ENCODE measurements at places on chromosomes 6 and 20.

DNA sequence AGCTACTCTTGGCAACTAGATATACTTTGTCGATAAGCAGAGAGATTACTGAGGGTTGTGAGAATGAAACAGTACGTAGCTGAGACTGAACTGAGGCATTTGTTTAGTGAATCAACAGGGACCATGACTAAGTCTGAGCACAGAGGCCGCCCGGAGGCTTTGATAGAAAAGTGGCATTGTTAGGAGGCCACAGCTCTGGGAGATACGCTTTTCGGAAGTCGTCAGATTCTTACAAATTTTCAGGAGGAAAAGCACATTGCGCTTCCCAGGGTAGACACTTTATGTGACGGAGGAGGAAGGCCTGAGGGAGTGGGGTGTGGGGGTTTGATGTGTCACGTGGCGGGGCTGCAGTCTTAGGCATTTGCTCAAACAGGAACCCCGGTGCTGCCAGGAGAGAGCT, 69.4 kb downstream of the PSMG4 start:
- no peak for DNase-seq

- DNase-seq: no peak
These were observed 44.5 kb downstream of the SLC52A3 start for GRCh38 chr20:723756-724155.

GRCh38 chr6:166848979-166849748, 107.2 kb downstream of the RNASET2 start:
- no peak for DNase-seq

DNA sequence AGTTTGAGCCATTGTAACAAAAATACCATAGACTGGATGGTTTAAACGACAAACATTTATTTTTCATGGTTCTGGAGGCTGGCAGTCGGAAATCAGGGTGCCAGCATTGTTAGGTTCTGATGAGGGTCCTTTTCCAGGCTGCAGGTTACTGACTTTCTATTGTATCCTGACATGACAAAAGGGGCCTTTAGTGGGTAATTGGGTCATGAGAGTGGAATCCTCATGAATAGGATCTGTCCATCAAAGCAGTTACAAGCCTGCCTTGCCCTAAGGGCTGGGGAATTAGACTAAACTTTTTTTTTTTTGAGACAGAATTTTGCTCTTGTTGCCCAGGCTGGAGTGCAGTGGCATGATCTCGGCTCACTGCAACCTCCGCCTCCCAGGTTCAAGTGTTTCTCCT, 347.9 kb upstream of the TSHZ2 start:
- no peak for DNase-seq

- no peak for DNase-seq
These were observed 75.6 kb upstream of the RNF24 start for GRCh38 chr20:4090756-4091489.

- no peak for DNase-seq
These were observed 17.5 kb upstream of the SYNCRIP start for GRCh38 chr6:85660181-85660611.

- no peak for DNase-seq
These were observed 96.2 kb upstream of the MAP7 start for GRCh38 chr6:136646377-136646776.
